ENCODE measurements at places on chromosomes 7 and 10.

DNA sequence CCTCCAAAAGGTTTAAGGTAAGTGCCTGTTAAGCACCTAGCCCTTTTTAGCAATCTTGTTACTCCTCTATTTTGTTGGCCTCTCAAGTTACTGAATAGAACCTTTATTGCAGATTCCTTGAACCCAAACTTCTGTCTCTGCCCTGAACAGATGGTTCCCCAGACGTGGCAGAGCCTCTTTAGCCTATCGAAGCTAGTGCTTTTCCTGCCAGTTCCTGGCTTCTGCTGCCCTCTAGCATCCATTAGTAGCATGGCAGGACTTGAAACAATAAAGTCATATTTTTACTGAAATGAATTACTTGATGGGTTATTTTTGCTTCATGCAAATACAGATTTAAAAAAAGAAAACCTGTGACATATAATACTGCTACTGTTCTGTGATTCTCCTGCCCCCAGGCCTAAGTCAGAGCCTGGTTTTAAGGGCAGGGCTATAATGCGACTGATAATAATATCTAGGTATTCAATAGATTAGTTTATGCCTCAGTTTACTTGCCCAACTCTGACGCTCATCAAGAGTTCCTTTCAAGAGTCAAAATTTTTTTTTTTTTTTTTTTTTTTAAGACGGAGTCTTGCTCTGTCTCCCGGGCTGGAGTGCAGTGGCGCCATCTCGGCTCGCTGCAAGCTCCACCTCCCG, 84.3 kb upstream of the PHF14 start:
- DNase-seq, result peak; percentile 23

- no peak for DNase-seq
Measured at GRCh38 chr10:32446536-32447406, 831 bp downstream of the CCDC7 start.

GRCh38 chr10:12782537-12782936, 219.0 kb downstream of the CCDC3 start:
- DNase-seq, result no peak

DNA sequence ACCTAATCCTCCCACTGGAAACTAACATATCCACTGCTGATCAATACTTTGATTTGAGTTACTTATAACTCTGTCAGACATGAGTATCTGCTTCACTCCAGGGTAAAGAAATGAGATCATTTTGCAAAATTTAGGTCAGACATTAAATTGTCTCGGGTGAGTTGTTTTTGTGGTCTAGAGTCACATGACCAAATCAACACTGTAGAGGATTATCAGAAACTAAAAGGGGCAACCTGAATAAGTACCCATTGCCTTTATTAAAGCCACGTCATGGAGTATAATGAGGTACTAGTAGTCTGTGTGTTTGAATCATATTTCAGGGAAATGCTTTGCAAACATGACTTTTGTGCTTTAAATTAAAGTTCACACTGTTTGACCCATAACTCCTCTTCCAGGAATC, 107.7 kb upstream of the ADO start:
- DNase-seq, result no peak

DNA sequence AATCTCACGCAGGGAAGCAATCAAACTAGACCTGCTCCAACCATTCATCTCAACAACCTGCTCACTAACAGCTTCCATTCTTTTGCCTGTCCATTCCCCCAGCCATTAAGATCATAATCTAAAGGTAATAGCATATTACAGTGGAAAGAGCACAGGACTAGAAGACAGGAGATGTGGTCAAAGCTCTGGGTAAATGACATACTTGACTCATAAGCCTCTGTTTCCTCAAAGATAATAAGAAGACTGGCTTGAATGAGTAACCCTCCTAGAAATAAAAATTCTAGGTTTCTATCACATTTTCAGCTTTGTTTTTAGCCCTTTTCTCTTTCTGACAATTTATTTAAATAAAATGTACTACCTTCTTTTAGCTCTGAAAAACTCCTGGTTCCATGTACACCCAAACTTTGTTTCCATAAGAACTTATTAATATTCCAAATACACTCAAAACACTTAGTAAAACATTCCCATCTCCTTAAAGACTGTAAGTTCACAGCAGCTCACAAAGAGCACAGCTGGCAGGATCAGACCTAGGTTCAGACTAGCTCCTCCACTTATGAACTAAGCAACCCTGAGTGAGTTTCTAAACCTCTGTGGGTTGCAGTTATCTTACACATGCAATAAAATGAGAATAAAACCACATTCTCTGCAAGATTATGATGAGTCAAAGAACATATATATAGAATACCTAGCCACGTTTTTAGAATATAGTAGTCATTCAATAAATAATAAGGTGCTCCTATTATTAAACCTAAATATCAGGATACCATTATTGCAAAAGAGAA, 11.6 kb downstream of the FAM204A start:
- no peak for DNase-seq

DNA sequence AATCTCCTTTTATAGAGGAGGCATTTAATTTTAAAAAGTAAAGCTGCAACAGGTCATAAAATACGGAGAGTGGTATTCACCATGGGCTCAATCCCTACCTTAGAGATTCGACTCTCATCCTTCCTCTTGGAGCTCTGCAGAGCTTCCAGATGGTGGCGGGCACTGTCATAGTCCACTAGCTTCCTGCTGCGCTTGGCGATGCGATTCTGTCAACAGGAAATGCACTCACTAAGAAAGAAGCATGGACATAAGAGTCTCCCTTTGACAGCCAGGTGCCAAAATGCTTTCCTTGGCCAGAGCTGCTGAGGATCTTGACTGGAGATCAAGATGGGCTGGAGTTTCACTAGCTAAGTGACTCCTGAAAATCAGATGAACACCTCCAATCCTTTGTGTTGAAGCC, 154.4 kb downstream of the AMPH start:
- DNase-seq, result no peak

DNA sequence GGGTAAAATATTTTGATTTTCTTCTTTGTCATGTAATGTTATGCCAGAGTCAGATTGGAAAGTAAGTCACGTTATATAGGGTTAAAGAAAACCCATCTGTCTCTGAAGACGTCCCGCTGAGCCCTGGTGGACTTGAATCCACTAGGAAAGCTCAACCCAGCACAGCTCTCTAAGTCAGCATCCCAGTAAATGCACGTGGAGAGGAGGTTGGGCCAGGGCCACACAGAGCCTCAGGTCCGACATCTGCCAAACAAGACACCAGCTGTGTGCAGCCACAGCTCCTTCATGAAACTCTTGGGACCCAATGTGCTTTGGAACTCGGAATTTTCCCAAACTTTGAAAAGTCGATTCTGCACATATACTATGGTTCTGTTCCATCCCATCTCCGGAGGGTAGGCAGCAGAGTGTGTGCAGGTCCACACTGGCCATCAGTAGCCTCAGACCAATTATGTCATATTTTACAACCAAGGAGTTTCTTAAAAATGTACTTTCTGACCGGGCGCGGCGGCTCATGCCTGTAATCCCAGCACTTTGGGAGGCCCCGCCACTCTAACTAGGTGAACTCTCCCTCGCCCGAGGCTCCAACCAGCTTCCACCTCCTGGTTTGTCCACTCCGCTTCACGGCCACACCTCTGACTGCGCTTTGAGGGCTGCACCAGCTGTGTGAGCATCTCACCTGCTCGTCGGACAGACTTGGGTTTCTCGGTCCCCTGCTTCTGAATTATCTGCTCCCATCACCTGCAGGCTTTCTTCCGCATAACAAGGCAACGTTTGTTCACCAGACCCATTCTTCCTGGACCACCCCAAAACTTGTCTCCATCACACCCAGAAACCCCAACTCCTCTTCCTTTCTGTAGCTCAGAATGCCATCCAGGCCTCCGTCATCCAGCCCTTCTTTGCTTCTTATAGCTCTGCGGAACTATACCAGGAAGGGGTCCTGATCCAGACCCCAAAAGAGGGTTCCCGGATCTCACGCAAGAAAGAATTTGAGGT, 29.7 kb upstream of the DNAJB6 start:
- DNase-seq, result no peak

DNA sequence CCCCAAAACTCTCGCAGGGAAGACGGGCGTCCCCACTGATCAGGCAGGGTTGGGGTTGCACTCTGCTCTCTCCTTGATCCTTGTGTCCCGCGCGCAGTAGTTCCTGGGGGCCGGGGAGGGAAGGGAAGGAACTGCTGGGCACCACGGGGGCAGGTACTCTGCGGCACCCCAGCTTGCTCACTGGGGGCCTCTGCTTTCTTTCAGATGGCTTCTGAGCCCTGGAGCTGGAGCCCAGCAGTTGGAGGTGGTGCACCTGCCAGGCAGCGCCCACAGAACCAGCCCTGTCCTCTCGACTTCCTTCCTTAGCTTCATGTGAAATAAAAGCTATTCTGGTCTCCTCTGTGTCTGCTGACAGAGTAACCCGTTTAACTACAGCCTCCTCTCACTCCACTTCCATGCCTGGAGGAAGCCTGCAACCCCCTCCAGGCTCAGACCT, 12.2 kb downstream of the PLAC9 start:
- DNase-seq, result no peak

GRCh38 chr7:157514306-157514705, 177.5 kb downstream of the DNAJB6 start:
- no peak for DNase-seq

DNA sequence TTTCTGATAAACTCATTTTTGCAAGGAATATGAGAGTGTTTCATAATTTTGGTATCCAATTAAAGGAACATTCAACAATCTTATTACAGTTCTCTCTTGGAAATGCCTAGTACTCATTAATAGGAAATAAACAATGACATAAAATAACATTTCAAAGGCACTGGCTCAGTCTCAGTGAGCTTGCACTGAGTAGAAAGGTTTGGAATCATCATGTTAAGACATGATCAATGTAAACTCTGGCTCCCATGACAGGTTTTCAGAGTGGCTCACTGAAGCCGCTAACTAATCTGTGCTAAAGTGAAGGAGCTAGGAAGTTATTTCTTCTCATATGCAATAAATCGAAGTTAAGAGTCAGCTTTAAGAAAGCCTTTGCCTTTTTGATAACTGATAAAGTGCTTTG, 203.3 kb upstream of the HGF start:
- DNase-seq, result no peak

DNA sequence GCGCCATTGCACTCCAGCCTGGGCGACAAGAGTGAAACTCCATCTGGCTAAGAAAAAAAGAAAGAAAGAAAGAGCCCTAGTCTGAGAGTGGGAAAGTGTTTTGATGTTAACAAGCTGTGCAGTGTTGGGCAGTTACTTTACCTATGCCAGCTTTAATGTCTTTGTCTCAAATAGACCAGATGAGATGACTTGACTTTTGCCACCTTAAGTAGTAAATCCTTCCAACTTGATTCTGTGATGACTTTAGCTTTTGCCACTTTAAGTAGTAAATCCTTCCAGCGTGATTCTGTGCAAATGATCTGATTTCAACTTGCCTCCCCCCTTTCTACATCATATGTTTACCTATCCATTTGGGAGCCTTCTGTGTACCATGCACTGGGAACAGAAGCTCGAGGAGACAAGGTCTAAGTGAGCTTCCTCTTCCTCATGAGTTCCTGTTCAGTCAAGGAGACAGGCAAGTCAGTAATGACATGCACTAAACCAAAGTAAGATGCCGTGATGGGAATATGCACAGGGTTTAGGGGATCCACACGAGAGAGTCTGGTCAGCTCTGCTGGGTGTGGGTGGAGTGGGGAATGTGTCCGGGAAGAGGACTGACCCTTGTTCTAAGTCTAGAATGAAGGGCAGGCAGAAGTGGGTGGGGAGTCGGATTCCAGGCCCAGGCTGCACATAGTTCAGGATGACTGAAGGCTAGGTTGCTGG, 17.2 kb downstream of the INPP5F start:
- DNase-seq, result no peak
